ENCODE measurements at places on chromosomes 4 and X. TPM values are rescaled to one million over a fixed set of nuclear protein-coding genes. Genes with fewer than 3 reads are reported as not detected.

- no peak for DNase-seq
Measured at GRCh38 chr4:122898370-122899150, 23.8 kb downstream of the NUDT6 start.

- no peak for DNase-seq
Measured at GRCh38 chrX:10112510-10112909, 44.3 kb upstream of the CLCN4 start.

DNA sequence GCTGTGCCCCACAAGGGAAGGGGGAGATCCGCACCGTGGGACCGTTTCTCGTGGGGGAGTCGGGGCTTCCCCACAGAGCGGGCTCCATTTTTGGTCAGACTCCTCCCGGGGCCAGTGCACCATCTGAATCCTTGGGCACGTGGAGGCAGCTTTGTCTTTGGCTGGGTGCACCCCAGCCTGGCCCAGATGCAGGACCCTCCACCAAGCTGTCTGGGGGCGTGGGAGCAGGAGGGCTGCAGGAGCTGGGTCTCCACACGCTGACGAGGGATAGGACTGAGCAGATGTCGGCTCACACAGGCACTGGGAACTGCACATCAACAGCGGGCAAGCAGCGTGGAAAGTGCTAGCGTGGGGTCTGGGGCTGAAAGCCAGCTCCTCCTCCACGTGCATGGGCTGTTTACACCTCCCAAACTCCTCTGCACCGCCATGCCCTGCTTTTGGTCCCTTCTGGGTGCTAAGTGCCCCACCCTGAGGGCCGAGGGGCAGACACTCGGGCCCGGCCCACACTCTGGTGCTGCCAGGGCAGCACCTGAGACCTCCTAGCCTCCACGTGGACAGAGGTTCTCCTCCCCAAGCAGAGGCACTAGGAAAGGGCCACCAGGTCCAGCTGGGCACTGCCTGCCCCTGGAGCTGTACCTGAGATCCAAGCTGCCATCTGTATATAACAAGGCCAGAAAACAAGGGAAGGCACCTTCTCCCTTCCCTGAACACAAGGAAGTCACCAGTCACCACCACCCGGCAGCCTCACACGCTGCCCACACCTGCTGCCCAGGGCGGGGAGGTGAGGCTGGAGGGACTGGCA, 13.8 kb downstream of the DGKQ start:
- DNase-seq, result no peak

DNA sequence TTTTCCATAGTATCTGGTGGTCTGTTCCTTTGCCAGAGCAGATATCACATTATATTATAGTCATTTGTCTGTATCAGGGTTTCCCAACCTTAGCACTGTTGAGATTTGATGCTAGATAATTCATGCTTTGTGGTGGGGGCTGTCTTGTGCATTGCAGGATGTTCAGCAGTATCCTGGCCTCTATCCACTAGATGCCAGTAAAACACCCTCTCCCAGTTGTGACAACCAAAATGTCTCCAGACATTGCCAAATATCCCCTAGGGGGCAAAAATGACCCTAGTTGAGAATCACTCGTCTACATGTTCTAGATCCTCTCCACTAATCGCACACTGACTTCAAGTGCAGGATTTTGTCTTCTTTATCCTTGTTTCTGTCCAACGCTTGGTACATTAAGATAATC, 160.8 kb downstream of the FANCB start:
- no peak for DNase-seq

GRCh38 chrX:134604701-134605311, 53.5 kb downstream of the PLAC1 start:
- no peak for DNase-seq

The CT55 gene
- not detected for total RNA-seq
